ENCODE measurements at places on chromosomes 4 and X.
A peak's percentile ranks its signal among the peaks of the same experiment; 100 is the strongest.

DNA sequence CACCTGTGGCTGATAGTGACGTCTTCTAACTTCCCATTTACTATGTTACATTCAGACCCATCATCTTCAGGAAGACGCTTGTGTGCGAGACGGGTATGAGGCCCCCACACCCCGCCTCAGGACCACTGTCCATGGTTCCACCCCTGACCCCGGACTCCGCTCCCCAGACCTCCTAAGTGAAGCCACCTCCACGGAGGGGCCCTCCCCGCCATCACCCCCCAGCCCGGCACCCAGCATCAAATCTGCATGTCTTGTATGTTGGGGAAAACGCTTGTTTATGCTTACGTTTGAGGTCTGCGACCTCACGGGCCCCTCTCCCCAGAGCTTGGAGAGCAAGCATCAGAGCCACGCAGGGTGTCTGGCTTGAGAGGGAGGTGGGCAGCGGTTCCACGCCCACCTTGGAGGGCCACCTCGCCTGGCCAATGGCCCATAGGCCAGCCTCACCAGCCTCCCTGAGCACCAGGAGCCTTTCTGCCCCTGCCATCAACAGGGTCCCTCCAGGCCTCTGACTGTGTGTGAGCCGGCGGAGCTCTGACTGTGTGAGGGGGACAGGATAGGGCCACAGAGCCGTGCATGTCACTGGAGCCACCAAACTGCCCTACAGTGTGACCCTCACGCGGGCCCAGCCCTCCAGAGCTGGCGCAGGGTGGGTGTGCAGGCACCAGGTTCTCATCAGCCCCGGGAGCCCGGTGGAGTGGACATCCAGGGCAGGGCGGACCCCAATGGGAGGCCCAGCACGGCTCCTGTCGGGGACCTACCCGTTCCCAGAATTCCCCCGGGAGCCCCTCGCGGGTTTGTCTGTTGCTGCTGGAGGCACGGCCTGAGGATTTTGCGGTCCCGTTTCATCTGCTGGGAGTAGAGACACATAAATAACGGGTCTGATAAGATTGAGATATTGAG is 88.4 kb upstream of the NKX1-1 start:
- no peak for DNase-seq

DNA sequence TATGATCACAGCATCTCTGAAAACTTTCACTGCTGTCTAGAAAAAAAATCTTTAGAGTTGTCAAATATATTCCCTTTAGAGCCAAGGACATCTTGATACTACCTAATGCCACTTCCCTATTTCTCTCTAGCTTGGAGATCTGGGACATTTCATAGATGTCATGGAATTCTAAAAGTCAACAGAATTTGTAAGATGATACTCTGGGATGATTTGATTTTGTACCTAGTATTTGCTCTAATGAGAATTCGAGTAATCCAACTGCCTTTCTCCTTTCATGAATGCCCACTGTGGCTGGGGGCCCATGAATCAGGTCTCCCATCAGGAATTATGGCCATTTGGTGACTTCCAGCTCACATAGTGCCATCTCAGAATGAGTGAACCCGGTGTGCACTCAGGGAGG is 73.2 kb downstream of the NHS start:
- DNase-seq, result no peak

GRCh38 chr4:25578432-25578831 is 77.2 kb upstream of the SLC34A2 start:
- no peak for DNase-seq

- DNase-seq, result no peak
Observed at GRCh38 chr4:104064646-104065577, 345.1 kb upstream of the TACR3 start.

GRCh38 chr4:80608281-80608980 is 272.9 kb downstream of the CFAP299 start:
- no peak for DNase-seq

DNA sequence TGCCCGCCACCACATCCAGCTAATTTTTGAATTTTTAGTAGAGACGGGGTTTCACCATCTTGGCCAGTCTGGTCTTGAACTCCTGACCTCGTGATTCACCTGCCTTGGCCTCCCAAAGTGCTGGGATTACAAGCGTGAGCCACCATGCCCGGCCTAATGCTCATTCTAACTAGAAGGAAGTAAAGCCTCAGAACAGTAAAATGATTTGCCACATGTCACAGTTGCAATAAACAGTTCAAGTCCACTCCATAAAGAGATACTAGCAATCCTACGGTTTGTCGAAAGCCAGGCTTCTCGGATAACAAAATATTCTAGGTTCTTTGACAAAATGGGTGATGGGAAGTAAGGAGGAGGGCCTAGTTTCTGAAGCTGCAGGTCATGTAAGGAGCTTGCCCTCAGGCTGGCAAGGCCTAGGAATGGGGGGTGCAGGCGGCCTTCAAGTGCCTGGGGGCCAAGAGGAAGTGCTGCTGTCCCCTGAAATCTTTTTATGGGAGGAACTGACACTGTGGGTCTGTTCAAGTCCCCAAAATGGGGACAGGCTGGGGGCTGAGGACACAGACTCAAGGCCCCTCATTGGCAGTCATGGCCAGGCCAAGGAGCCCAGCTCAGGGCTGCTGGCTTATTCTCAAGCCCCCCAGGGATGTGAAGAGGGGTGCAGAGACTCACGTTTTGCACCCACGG is 31.8 kb upstream of the ACSL1 start:
- DNase-seq, result no peak

DNA sequence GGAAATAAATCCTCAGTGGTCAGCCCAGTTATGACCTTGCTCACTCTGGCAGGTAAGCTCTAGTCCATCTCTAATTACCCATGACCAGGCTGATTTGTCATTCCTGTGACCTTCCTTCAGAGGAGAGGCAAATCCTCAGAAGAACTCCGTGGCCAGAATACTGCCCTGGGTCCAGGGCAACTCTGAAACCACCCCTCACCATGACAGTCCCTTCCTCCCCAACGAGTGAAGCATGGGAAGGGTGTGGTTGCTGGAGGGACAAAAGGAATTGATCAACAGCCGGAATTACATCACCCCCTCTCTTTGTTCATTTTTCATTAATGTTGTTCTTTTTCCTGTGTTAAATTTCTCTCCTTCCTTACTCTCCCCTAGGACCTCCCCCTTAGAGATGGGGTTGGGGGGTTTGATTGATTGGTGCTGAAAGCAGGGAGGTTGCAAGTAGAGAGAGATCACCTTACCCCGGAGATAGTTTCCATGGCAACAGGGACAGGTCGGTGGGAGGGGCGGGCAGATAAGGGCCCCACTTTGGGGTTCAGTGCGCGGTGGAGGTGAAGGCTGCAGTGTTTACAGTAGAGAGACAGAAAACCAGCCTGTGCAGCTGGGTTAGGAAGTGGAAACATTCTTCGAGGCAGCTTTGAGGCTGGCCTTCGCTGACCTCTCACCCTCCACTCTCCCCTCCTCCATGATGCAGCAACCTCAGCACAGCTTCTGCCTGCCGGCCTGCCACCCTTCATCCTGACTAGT is 647.4 kb downstream of the BCOR start:
- DNase-seq, result no peak

DNA sequence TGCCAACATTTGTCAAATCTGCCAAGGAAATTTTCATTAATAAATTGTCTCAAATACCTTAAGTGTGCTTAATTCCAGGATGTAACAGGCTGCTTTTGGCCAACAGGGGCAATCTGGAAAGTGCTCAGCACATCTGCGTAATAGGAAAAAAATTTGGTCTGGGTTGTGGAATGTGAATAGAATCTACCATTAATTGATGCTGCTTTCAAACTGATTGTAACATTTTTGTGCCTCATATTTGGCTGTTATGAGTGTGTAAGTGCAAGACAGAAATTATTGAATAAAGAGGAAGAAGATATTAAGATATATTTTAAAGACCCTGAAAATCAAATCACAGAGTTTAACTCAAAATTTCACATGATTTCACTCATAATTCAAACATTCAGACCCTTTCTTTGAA is 41.1 kb downstream of the REELD1 start:
- DNase-seq, result no peak

GRCh38 chrX:77087529-77088169 is 359.5 kb upstream of the FGF16 start:
- DNase-seq, result no peak

DNA sequence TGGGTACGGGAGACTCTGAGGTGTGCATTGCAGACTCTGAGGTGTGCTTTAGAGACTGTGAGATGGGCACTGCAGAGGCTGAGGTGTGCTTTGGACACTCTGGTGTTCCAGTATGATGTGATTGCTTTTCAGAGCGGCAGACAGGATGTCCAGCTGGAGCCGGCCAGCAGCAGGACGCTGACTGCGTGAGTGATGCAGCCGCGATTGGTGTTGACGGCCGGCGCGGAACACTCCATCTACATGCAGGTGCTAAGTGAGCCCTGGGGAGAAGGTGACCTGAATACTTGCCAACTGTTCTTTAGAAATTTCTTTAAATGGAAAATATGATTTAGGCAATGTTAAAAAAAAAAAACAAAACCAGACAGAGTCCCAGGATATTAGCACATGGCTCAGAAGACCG is 103.1 kb upstream of the PPP2R3B start:
- DNase-seq, result no peak

GRCh38 chrX:49053223-49054072 is 5.4 kb upstream of the CCDC120 start:
- DNase-seq, result peak; percentile 33

DNA sequence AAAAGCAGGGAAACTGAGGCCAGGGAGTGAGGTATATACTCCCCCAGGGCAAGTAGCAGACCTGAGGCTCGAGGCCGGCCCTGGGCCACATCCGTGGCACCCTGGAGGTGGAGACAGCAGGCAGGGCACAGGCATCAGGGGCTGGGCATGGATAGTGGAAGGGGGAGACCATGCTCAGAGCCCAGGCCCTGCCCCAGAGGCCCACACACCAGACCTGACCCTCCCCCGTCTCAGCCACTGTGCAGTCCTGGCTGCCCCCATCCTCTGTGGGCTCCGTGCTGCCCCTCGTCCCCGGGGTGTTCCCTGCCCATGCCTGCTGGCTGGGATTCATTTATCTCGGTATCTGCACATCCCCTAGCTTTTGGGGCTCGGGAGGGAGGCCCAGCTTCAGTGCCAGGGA is 103.1 kb upstream of the NKX1-1 start:
- DNase-seq, result no peak

DNA sequence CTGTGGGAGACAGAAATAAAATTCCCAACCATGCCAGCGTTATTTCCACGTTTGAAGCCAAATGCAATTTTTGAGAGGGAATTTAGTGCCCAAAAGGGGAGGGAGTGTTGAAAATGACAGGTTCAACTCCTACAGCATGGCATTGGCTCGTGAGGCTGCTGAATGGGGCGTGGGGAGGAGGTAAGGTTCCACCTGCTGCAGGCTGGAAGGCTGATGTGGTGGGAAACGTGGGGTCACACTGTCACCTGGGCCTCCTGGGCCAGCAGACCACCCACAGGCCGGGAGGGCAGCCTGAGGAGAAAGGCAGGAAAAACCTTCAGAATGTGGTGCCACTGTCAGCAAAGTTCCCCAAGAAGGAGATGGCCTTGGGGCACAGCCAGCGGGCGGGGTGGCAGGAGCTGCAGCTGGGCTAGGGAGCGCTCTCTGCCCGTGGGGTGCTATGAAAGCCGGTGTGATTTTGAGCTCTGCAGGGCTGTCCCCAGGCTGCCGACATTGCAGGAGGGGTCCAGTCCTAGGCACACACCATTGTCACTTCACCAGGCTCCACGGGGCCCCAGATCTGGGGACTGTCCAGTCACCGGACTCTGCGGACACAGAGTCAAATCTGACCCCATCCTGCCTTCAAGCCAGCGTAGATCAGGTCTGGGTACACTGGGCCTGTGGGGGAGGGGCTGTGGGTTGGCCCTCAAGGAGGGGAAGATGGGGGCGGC is 19.6 kb downstream of the MSANTD1 start:
- no peak for DNase-seq

DNA sequence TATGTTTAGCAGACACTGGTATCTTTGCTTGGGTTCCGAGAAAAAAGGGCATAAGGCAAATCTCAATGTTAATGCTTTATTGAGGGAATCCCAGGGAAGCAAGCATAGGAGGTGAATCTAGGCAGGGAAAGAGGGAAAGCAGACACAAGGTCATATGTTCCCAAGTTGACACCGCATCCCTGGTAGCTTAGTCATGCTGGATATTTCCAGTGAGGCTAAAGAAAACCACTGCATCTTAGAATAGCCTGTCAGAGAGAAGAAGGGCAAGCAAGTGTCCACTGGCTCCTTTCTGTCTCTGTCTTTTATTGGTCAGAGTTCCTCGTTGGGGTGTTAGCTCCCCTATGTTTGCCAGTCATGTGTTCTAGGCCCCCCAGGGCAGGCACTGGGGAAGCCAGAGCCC is 104.7 kb downstream of the NKX6-1 start:
- DNase-seq, result no peak

- DNase-seq, result no peak
Observed at GRCh38 chrX:17563515-17563914, 173.8 kb upstream of the SCML1 start.

DNA sequence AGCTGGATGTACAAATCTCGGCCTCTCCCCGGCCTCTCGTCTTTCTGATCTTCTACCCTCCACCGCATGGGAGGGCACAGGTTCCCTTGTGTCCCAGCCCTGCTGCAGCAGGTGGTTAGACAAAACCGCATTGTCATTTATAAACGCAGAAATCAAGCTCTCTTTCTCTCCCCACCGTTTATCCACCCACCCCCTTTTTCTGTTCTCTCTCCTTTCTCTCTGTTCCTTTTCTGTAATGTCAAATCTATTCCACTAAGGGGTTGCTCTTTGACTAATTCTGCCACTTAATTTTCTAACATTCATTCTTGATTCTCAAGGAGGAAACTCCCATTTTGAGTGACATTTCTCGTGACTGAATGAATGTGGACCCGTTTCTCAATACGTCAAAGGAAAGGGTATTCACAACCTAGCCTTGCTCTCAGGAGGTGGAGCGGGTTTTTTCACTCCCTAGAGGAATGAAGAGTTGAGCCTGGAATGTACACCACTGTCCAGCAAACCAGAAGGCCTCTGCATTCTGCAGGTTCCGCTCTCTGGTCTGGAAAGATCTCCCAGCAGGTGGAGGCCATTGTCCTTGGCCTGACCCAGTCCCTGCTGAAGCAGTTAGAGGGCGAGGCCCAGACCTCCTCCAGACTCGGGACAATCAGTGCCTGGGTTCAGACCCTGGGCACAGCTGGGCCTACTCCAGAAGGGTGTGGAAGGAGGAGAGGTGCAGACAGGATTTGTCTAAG is 70.9 kb upstream of the ENPP6 start:
- DNase-seq, result no peak

- no peak for DNase-seq
Observed at GRCh38 chr4:184897895-184898294, 72.1 kb upstream of the ACSL1 start.

DNA sequence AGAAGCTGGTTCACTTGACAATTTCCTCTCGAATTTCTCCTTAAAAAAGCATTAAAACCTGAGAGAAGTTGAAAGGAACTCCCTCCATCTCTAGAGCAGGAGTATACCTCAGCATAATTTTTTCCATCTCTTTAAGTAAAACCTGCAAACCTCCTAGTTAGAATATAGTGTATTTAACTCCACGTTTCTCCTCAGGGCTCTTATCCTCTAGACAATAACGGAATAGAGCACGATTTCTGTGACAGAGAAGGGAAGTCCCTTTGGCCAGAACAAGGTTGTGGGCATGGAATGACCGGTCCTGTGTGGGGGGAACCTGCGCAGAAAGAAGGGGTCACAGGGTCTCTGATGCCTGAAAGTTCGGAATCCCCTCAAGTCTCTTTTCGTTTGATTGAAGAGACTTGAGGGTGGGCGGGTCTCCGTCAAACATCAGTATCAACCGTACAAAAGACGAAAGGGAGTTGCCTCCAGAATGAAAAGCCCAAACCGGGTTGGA is 697 bp downstream of the ZNF280C start:
- no peak for DNase-seq
